ENCODE measurements at places on chromosomes 4 and X.

GRCh38 chr4:168265327-168265726 is 53.2 kb downstream of the DDX60 start:
- DNase-seq = no peak

- no peak for DNase-seq
Measured at GRCh38 chr4:136863756-136864155, 668.5 kb downstream of the PCDH18 start.

GRCh38 chr4:68724922-68725321 is 54.5 kb upstream of the UGT2B15 start:
- DNase-seq = no peak

DNA sequence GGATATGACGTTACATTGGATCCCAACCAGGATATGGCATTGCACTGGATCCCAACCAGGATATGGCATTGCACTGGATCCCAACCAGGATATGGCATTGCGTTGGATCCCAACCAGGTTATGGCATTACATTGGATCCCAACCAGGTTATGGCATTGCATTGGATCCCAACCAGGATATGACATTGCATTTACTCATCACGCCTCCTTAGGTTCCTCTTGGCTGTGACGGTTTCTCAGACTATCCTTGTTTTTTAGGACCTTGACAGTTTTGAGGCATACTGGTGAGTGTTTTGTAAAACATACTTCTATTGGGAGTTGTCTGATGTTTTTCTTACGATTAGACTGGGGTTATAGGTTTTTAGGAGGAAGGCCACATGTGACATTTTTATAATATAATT is 5.4 kb upstream of the ACSL1 start:
- DNase-seq = no peak

DNA sequence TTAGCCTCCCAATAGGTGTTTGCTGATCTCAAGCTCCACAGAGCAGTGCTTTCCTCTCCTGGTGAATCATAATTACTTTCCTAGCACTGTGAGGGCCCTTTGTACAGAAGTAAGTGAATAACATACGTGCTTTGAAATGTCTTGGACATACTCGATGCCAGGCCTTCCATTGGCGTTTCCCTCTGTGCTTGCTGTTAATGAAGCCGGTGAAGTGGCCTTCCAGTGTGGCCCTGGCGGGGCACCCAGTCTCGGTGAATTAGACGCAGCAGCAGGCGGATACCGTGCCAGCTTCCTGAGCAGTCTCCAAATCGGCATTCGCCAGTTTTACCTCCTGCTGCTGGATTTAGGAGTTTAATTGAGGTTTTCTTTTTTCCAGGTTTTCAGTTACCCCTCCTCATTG is 132.3 kb downstream of the HMX1 start:
- no peak for DNase-seq

GRCh38 chr4:42366959-42367358 is 30.3 kb upstream of the SHISA3 start:
- DNase-seq = no peak

GRCh38 chrX:150238632-150239382 is 124.3 kb upstream of the MAMLD1 start:
- no peak for DNase-seq

- DNase-seq = no peak
Measured at GRCh38 chr4:82747686-82748575, 50.7 kb downstream of the SCD5 start.

DNA sequence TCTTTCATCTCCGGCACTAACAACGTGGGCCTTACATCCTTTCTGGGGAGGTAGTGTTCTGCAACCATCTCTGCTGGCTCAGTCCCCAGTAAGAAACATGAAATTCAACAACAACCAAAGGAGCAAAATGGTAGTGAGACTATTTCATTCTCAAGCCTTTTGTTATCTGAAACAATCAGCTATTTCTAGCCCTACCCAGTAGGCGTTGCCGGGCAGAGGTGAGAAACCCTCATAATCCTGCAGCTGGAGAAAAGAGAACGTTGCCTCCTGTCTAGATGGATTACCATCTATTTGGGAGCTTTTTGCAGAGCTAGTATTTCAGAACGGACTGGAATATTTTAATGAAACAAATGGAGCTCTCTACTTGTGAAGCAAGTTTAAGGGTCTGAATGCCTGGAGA is 66.4 kb upstream of the GPR174 start:
- no peak for DNase-seq

DNA sequence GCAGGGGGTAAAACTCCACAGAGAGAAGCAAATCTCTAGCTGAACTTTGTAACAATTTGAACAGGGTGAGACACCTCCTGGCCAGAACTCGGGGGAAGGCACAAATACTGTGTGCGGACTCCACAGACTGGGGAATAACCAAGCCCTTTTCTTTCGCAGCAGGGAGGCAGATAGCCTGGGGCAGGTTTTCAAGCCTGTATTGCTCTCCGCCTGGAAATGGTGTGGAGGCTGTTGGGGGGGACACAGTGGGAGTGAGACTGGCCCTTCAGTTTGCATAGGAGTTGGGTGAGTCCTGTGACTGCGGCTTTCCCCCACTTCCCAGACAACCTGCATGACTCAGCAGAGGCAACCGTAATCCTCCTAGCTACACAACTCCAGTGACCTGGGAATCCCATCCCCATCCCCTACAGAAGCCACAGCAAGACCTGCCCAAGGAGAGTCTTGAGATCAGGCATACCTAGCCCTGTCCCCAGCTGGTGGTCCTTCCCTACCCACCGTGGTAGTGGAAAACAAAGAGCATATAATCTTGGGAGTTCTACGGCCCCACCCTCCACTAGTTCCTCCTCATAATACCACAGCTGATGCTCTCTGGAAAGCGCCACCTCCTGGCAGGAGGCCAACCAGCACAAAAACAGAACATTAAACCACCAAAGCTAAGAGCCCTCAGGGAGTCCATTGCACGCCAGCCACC is 12.9 kb upstream of the SMPX start:
- no peak for DNase-seq

- no peak for DNase-seq
Measured at GRCh38 chr4:149997881-149998421, 80.3 kb upstream of the DCLK2 start.

DNA sequence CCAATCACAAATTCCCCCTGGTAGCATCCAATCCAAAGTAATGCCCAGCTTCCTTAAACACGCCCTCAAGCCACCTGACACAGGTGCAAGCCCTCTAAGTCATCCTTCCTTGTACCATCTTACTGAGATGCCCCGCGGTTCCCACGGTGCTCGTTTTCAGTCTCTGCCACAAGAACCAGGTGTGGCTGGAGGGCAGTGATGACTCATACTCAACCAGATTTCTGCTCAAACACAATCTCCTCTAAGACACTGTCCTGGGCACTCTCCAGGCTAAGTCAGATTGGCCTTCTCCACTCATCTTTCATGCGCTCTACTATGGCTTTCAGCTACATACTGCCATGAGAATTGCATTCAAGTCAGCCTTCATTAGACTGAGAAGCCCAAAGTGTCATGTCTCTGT is 3.5 kb downstream of the SH3KBP1 start:
- DNase-seq = no peak

DNA sequence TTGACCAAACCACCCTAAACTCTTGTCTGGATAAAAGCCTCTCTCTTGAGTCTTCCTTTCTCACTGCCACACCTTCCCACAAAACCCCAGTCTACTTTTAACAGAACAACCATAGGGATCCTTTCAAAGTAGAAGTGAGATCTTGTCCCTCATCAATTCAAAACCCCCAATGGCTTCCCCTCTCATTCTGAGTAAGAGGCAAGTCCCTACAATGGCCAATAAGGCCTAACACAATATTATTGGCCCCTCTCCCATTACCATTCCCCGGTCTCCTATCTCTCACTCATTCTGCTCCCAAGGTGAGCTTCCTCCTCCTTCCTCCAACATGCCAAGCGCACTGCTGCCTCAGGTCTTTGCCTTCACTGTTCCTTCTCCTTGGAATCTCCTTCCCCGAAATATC is 57.1 kb downstream of the REELD1 start:
- DNase-seq = no peak

DNA sequence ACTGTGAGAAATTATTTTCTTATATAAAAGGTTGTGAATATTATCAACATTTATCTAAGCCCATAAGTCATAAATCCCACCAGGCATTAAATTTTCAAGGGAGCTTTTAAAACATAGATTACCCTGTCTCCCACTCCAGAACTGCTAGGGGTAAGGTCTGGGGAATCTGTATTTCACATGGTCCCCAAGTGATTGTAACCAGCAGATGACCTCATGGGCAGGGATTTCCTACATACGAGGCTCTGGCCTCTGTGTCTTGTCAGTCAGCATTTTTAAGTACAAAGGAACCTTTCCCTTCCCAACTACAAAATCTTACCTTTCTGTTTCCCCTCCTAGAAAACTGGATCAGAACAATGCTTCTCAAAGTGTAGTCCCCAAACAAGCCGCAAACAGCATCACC is 188.6 kb downstream of the TSPAN5 start:
- DNase-seq = no peak

DNA sequence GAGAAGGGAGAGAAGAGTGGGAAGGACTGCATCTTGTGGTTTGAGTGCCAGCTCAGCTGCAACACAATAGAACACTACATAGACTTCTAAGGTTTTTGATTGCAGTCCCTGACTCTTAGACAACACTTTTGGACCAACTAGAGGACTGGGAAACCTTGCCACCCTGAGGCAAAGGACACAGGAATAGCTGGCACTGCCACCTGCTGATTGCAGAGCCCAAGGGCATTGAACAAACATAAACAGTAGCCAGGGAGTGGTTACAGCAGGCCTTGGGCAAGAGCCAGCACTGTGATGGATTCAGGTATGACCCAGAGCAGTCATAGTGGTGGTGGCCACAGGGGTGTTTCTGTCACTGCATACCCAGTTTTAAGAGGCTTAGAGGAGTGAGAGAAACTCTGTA is 72.5 kb upstream of the CXorf51A start:
- no peak for DNase-seq

DNA sequence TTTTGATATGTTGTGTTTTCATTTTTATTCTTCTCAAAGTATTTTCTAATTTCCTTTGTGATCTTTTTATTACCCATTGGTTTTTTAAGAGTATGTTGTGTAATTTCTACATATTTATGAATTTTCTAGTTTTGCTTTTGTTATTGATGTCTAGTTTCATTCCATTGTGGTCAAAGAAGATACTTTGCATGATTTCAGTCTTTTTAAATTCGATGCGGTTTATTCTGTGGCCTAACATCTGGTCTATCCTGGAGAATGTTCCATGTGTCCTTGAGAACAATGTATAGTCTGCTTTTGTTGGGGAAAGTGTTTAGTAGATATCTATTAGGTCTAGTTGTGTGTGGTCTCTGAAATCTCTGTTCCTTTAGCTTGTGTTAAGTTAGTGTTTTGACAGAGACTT is 46.2 kb downstream of the PPEF1 start:
- no peak for DNase-seq

DNA sequence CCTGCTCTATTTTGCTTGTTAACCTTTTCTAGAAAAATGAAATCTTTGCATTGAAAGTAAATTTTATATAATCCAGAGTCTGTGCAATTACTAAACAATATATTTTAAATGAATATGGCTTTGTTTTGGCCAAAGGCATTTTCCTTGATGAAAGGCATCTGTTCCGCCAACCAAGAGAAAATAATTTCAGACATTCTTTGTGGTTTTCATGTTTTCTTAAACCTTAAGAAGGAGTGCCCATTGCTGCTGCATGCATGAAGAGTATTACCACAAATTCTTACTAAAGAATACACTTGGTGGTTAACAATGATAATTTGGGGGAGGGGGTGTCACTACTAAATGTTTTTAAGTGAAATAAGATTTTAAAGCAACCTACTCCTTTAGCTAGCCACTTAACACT is 2.7 kb upstream of the PDGFC start:
- DNase-seq = no peak

DNA sequence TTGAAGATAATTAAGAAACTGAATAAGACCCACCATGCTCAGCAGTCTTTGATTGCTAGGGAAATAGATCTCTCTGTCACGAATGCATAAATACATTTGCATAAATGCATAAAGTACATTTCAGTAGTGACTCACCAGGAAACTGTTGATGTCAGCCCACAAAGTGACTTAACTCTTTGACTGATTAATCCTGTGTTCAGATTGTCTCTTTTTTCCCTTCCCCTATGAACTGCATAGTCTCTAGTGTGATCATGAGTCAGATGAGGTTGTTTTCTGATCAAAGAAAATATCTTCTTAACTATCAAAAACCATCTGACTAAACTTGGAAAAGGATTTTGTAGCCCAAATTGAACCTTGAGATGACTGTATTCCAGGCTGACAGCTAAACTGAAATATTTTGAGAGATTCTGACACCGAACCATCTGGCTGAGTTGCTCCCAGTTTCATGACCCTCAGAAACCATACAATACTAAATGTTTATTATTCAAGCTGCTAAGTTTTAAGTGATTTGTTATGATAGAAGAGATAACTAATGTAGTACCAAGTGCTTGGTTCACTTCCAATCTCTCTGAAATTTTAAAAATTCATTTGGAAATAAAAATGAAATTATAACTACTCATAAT is 1381.5 kb upstream of the AGA start:
- DNase-seq = no peak

DNA sequence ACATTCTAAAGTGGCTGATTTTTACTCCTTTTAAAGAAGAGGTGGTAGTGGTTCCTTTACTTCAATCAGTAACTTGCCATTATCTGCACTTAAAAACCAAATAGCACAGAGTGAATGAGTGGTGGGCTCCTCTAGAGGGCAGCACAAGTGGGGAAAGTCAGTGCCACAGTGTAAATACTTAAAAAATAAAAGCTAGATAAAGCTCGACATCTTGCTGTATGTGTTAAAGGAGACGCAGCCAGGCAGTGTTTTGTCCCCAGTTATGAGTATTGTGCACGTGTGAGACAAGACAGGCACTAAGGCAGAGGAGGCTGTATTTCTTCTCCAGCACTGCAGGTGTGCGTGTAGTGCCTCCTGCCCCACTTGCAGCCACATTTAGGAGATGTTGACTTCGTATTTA is 24.6 kb downstream of the NAP1L5 start:
- no peak for DNase-seq

DNA sequence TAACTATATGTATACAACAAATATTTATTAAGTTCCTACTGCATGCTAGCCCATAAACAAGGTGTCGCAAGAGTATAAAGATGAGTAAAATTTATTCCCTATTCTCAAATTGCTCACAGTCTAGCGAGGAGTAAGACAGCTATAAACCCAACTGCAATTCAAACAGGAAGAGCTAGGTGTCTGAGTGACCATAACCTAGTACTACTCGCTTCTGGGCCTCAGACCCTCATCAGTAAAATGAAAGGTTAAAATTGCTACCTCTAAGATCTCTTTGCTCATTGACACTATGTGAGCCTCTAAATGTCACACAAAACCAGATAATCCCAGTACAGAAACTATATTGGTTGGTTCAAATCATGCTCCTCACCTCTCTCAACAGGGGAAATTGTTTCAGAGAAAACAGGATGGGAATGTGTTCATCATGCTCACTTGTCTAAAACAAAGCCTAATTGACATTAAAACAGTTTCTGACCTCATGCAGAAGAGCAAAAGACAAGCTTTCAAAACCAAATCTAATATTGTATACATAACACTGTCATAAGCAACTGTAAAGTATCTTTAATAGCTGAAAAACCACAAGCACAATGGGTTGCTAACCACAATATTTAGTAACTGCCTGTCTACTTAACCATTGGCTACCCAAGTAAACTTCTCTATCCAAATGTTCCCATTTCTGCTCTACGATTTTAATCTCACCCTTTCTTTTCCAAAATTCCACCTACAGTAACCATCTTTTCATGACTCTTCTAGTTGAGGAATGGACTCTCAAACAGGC is 264.6 kb upstream of the FMR1 start:
- DNase-seq = no peak
